ENCODE measurements at places on chromosomes 5 and 9.

DNA sequence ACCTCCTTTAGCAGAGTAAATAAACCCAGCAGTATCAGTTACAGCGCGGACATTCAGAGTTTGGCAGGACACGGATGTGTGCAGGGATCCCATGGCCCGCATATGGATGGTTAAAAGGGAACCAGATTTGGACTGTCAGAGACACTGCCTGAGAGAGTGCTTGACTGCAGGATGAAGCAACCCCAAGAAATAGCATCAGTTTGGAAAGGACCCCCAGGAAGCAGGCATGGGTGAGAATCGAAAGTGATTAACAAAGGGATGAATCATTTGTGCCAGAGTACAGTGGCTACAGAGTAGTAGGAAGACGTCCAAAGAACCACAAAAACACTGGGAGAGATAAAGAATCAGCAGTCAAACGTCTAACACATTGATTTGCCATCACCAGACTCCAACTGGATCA, 5.5 kb downstream of the C7 start:
- DNase-seq, result no peak

GRCh38 chr9:112076814-112077213, 98.3 kb downstream of the SUSD1 start:
- DNase-seq, result no peak

DNA sequence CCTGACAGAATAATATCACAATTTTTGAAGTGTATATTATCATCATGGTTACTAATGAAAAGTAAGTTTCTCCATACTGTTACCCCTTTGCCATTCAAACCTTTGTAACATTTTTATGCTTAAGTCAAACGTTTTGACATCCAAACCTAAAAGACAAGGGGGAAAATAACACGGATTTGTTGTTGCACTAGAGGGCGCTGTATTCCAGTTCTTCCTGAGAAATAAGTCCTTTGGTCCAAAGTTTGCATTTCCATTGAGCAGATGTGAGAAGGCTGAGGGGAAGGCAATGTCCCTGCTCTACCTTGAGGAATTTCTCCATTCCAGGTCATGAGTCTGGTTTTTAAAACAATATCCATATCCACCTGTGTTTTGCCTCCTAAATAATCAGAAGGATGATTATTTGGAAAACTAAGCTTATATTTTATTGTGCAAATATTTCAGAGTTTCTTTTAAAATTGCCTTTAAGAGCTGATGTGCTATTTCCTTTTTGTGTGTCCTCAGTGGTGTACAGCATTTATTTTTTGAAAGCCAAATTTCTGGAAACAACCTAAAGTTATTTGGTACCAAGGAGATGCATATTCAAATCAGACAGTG, 9.7 kb downstream of the LECT2 start:
- DNase-seq, result peak; percentile 88

GRCh38 chr9:76510041-76510440, 51.1 kb downstream of the GCNT1 start:
- no peak for DNase-seq

DNA sequence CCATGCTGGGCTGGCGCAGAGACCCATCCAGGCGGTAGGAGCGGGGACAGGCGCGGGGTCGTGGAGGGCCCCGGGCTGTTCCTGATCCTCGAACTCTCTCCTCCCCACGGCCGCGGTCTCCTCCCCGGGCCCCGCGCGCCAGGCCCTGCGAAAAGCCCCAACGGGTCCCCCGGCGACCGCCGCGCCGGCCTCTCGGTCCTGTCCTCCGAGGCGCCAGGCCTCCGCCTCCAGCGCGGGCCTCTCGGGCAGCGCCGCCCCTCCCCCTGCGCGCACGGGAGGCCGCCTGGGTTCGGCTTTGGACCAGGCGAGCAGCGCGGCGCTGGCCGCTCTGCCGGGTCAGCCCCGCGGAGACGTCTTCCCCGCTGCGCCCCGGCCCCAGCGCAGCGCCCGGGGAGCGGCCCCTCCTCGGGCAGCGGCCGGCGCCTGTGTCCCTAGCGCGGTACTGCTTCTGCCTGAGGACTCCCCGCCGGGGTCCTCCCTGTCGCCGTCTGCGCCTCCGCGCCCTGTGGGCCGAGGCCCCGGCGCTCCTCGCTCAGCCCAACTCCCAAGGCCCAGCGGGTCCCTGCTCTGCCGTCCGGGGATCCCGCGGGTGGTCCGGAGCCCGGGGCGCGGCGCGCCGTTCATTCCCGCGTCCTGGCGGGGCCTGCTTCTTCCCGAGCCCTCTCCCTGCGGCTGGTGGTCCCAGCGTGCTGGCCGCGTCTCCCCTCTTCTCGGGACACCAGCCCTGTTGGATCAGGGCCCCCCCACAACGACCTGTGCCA, 13.4 kb downstream of the COL23A1 start:
- DNase-seq, result peak; percentile 38

- no peak for DNase-seq
Observed at GRCh38 chr5:180607861-180608571, 16.7 kb upstream of the SCGB3A1 start.

- no peak for DNase-seq
Observed at GRCh38 chr5:50887889-50888633, 221.6 kb downstream of the PARP8 start.

- DNase-seq, result peak; percentile 18
Observed at GRCh38 chr9:16689351-16689938, 181.0 kb downstream of the BNC2 start.

DNA sequence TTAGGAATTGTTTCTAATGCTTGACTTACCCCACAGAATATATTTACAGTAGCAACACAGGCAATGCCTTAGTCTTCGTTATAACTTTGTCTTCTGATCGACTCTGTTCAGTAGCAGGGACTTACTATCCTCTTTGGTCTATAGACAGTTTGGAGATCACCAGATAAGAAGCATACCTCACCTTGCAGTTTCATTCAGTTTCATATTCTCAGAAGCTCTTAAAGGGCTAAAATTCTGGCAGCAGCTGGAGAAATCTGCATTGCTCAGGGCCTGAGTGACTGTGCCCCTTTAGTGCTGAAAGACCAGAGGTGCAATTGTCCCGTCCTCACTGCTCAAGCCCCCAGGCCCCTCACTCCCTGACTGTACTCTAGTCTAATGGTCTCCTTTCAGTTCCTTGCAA, 26.0 kb downstream of the ZBTB43 start:
- no peak for DNase-seq

- no peak for DNase-seq
Observed at GRCh38 chr5:67300326-67300725, 103.7 kb upstream of the CD180 start.

- DNase-seq, result no peak
Observed at GRCh38 chr5:143536364-143536763, 132.9 kb upstream of the NR3C1 start.

GRCh38 chr5:6483880-6484382, 35.3 kb downstream of the UBE2QL1 start:
- DNase-seq, result no peak

All from brain (organoid and tissue), 16 donors.